ENCODE measurements at places on chromosomes 4 and X.

DNA sequence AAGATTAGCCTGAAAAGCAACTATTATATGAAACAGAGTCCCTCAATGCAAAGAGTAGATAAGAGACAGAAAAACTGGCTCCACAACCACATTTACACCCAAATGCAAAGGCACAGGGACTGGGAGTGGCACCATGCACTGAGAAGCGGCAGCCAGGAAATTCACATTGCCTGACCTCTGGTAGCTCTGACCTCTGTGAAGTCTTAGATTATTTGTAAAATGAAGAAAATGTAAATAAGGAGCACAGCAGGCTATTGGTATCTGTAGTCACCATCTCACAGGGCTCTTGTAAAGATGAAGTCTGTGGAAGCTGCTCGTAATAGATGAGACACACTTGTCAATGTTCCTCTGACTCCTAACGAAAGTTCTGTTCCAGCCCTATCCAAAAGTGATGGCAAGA lies 69.7 kb downstream of the FAT1 start:
- DNase-seq: no peak

GRCh38 chrX:11913001-11913400 lies 155.0 kb downstream of the MSL3 start:
- DNase-seq: no peak

DNA sequence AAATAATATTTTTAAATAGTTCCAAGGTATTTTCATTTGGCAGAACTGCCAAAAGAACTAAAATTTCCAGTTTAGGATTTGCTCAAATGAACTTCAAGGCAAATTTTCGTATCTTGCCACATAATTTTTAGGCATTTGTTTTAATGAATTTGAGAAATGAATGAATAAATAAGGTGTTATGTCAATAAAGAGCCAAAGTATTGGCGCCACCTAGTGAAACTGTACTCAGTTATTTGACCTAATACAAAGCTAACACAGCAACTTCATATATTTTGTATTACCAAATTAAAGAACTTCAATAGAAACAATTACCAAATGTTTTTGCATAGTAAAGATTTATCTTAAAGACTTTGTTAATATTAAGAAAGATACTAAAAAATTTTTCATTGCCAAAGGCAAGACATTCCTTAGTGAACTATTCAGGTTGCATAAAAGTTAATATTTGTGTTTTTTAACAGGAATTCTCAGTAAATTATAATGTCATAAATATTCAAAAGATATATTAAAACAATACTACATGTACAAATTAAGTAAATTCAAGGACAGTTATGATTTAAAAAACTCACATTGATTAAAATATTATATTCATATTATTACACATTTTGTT lies 50.3 kb downstream of the STPG2 start:
- DNase-seq: no peak

GRCh38 chr4:125688841-125689240 lies 374.1 kb downstream of the FAT4 start:
- DNase-seq: no peak

GRCh38 chr4:2843941-2844584 lies 419 bp downstream of the ADD1 start:
- no peak for DNase-seq

DNA sequence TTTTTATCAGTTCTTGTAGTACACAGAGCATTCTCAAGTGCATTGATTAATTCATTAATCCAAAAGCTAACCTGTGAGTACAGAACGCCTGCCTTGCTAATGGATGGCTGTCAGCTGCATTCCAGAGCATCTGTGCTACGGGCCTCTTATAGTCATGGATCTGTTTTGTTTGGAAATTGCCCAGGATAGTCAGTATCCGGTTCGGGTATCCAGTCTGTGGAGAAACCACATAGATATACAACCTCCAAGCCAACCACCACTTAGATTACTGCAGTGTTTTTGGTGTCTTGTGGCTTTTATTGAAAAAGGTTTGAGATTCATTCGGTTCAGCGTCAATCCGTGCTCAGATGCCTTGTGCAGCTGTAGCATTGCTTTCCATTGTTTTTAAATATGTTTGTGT lies 4.0 kb downstream of the LAP3 start:
- no peak for DNase-seq

DNA sequence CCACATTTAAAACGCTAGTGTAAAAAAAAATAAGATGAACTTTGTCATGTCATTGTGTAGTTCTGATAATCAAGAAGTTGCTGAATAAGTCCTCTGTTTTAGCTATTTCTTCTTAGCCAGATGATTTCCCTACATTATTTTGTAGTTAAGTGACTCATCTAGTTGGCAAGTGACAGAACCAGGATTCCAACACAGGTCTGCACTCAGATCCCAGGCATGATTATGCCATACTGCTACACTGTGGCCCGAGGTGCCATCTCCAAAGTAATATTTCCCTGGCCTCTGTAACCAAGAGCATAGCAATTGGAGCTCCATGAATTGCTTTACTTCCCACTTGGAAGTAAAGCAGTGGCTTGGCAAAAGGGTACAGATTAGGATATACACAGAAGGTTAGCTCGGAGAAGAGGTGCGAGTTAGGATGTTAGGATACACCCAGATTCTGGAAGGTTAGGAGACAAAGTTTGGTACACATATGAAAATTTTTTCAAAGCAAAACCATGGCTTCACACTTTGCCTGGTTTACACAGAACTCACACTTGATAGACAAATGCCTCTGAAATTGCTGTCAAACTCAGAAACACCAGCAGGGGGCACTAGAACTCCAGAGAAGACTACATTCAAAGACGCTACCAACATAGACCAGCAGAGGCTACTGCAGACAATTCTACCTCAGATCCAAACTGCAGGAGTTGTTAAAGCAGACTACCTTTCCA lies 41.4 kb downstream of the SRPX2 start:
- peak; percentile 58 for DNase-seq

GRCh38 chr4:150382028-150382427 lies 199.9 kb upstream of the MAB21L2 start:
- DNase-seq: no peak

DNA sequence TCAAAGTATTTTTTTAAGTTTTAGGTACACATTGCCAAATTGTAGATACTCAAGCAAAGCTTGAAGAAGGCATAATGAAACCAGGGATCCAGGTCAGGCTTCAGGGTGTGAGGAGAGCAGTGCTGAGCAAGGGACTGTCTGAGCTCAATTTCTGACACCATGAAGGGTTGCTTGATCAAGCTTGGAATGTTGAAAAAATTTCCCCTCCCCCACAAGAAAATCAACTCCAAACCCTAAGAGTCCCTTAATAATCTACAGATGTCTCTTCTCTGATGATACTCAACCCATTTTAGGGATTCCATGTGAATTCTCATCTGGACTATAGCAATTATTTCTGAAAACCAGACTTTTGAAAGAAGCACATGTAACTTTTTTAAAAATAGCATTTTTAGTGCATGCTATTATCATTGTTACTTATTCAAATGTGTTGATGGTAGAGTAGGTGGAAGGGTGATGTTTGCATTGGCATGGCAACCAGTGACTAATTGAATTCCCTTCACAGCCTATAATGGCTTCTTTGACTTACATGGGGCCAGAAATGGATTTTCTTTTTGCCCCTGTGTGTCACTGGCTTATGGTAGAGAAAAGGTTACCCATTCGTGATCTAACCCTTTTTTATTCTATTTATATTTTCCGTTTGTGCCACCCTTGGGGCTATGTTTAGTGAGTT lies 252.0 kb downstream of the FBXW7 start:
- DNase-seq: no peak

GRCh38 chr4:40196724-40197281 lies at the start of gene RHOH:
RHOH (plus strand) TSS chr4:40197031; CDS start chr4:40243387, 46,356 bp downstream.
- DNase-seq: peak; percentile 88

- DNase-seq: no peak
These were observed 538.1 kb upstream of the HS3ST1 start for GRCh38 chr4:11966782-11967181.

- peak; percentile 49 for DNase-seq
These were observed 88.6 kb downstream of the IRF2 start for GRCh38 chr4:184385705-184386141.

- peak; percentile 45 for DNase-seq
These were observed 28.3 kb downstream of the DOCK11 start for GRCh38 chrX:118523920-118524319.

DNA sequence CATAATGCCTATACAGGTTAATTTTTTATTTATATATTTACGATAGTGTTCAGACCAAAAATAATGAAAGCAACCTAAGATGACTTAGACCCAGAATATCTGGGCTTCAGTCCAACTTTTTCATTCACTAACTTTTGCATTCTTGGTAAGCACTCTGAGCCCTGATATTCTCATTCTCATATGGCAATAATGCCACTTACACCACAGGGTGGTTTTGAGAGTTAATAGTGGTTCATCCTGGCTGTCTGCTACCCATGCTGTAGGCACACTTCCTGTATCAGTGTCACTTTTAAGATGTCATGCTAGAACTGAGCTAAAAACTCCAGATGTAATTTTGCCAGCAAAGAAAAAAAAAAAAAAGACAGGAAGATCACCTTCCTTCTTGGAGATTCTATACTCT lies 508.7 kb upstream of the FMR1 start:
- no peak for DNase-seq

DNA sequence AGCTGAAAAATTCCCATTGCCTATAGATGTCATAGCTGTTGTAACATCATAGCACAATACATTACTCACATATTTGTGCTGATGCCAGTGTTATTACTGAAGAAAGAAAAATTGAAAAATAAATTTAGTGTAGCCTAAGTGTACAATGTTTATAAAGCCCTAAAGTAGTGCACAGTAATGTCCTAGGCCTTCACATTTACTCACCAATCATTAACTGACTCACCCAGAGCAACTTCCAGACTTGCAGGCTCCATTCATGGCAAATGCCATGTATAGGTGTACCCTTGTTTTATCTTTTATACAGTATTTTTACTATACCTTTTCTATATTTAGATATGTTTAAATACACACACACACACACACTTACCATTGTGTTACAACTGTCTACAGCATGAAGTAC lies 265.4 kb upstream of the MAGEB18 start:
- no peak for DNase-seq

GRCh38 chr4:47747211-47747610 lies 90.7 kb downstream of the CORIN start:
- DNase-seq: no peak

DNA sequence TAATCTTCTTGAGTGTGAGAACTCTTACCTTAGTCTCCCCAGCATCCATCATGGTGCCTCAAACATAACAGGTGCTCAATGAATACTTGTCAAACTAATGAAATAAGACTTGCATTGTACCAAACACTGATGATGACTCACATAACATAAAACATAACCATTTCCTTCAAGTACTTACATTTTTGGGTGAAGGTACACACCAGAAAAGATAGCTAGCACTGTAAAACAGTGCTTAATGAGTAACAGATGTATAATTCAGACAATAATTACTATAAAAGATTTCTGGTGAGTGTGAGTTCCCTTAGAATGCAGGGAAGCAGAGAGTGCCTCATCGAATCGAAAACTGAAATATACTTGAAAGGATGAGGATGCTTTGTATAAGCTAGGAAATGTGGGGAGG lies 70.1 kb upstream of the HCCS start:
- DNase-seq: no peak

All from CD4-positive, alpha-beta T cell treated with Interleukin-15 for 1 hour (primary cell).